ENCODE measurements at places on chromosomes 3 and 15.

GRCh38 chr3:123590685-123591450, 6.0 kb upstream of the HACD2 start:
- DNase-seq = no peak

DNA sequence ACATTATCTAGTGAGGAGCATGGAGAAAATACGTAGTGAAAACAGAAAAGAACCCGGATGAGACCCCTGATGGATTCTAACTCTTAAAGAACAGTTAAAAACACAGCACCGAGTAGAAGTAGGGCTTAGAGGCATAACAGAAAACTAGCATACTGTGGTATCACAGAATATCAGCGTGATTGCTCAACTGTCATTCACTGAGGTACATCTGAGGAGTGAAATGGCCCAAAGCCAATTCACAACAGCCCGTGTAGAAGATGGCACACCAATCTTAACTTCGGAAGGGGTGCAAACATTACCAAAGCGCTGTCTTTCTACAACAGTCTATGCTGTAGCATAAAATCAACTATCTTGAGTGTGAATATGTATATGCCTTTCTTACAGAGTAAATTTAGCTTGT, 1.8 kb downstream of the CLASP2 start:
- DNase-seq = no peak

DNA sequence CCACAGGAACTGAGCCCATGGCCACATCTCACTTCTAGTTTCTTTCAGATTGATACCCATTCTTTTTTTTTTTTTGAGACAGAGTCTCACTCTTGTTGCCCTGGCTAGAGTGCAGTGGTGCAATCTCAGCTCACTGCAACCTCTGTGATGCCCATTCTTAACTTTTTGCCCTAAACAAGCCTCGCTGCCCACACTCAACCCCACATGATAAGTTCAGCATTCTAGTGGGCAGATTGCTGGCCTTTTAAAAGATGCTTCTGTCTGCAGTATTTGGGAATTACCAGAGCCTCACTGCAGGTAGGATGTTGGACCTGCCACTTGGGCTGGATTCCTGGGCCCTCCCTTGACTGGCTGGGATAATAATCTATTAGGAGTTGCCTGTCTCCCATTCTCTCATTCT, 51.0 kb downstream of the TRANK1 start:
- no peak for DNase-seq

GRCh38 chr3:170007031-170007663, 30.6 kb upstream of the GPR160 start:
- no peak for DNase-seq

- peak; percentile 5 for DNase-seq
These were observed 318.8 kb upstream of the NAALADL2 start for GRCh38 chr3:174540116-174540908.

- DNase-seq = no peak
These were observed 2.8 kb downstream of the NR2E3 start for GRCh38 chr15:71812966-71813722.

GRCh38 chr15:91632981-91633380, 220.5 kb upstream of the SLCO3A1 start:
- DNase-seq = no peak

DNA sequence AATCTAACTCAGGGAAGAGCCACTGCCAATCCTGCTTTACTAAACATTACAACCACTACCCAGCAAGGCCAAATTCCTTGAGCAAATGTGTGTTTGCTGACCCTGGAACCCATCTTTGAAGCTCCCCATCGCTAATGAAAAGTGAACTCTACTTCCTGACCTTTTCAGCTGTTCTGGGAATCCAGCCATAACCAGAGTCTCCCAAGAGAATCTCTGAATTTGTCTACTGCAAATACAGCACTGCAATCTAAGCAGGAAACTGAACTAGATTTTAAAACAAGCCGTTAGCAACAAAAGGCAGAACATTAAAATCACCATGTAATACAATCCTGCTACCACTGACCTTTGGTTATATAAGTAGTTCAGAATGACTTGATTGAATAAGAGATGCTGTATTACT, 309.2 kb downstream of the MAGI1 start:
- DNase-seq = no peak

- DNase-seq = no peak
These were observed 39.6 kb downstream of the SCAPER start for GRCh38 chr15:76865548-76865991.

DNA sequence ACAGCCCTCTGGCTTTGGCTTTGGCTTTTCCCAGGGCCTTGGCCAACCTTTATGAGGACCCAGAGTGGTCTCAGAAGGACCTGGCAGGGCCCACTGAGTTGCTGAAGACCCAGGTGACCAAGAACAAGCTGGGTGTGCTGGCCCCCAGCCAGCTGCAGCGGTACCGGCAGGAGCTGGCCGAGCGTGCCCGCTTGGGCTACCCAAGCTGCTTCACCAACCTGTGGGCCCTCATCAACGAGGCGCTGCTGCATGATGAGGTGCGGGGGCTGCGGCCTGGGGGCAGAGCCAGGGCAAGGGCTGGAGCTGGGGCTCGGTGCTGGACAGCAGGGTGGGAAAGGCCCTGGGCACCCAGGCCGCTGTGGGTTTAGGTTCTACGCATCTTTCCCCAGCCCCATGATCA, 6.2 kb downstream of the PLA2G4B start:
- DNase-seq = no peak

GRCh38 chr15:91461377-91461776, 361.3 kb downstream of the SV2B start:
- no peak for DNase-seq

- DNase-seq = no peak
These were observed 45.0 kb downstream of the WDR76 start for GRCh38 chr15:43871835-43872234.

GRCh38 chr15:43899928-43900327, 73.1 kb downstream of the WDR76 start:
- DNase-seq = no peak

DNA sequence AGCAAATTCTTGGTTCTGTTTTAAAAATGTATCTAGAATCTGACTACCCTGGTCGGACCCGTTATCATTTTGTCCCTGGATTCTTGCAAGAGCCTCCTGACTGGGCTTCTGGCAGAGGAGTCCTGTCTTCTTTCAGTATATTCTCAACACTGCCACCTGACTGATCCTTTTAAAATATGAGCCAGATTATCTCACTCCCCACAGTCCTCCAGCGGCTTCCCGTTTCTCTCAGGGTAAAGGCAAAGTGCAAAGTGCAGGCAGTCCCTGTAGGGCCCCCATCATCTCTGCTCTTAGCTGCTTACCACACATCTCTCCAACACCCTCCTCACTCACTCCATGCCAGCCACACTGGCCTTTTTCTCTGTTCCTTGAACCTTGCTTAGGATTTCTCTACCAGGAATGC, 28.4 kb downstream of the CRTC3 start:
- no peak for DNase-seq

- no peak for DNase-seq
These were observed 140.7 kb downstream of the CMSS1 start for GRCh38 chr3:99958222-99958912.

DNA sequence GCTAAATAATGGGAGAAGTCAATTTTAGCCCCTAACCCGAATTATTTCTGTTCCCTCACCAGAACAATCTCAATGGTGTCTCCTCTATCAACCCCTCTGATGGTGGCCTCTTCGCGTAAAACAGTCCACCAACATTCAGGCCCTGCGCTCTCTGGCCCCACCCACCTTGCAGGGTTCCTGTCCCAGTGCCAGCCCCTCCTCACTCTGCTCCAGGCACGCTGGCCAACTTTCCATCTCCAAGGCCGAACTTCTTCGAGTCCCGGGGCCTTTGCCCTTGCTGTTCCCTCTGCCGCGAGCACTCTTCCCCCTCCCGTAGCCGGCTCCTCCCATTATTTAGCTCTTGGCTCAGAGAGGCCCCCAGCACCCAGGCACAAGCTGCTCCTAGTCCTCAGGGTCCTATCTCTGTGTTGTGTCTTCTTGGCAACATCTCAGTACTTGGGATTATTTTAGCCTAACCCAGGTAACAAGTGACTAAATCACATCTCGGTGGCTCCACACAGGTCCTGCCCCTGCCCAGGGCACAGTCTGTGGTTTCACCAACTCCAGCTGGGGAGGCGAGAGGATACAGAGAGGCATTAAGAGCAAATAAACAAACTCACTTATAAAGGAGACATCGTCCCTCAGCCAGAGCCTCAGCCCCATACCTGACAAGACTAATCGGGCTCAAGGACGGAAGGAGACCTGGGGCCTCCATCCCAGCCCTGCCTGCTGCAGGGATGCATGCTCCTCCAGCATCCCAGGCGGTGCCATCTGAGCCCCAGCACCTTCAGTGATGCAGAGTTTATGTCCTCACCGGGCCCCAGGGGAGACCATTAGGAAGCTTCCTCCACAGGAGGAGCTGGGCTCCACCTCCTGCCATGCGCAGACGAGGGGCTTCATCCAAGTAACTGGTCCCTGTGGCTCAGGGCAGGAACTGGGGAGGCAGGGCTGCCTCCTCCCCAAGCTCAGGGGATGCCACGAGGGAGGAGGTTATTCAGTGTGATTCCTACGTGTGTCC, 19.7 kb upstream of the IQSEC1 start:
- DNase-seq = no peak

GRCh38 chr3:34363881-34364280, 565.5 kb downstream of the PDCD6IP start:
- DNase-seq = no peak

DNA sequence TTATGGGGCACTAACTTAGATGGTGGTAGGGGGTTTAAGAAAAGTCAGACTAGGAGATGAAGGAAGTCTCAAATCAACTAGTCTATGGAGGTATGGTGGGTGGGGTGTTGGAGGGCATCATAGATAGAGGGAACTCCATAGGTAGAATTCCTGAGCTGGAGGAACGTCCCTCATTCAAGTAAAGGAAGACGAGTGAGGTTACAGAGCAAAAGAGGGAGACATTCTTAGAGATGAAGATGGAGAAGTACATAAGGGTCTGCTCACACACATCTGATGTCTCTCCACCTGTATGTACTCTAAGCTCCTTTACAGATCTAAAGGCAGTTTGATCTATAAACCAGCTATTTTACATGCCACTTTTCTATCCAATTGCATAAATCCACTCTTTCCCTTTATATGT, 1.4 kb downstream of the PLSCR1 start:
- no peak for DNase-seq

DNA sequence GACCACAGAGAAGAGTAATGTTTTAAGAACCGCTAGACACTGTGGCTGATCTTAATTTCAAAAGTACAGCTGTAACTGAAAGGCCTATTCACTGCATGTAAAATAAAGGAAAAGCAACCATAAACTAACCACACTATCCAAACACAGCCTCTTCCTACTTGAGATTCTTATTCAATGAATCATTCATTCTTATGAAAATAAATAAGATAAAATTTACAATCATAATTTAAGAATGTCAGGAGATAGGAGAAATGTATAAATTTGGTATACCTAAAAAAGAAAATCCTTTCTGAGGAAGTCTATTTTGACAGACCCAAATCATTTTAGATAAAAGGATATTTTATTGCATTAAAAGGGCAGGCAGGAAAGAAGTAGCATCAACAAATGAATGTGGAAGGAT, 533.5 kb upstream of the ZNF385D start:
- DNase-seq = no peak

GRCh38 chr15:29156521-29156920, 113.1 kb downstream of the NSMCE3 start:
- DNase-seq = no peak

DNA sequence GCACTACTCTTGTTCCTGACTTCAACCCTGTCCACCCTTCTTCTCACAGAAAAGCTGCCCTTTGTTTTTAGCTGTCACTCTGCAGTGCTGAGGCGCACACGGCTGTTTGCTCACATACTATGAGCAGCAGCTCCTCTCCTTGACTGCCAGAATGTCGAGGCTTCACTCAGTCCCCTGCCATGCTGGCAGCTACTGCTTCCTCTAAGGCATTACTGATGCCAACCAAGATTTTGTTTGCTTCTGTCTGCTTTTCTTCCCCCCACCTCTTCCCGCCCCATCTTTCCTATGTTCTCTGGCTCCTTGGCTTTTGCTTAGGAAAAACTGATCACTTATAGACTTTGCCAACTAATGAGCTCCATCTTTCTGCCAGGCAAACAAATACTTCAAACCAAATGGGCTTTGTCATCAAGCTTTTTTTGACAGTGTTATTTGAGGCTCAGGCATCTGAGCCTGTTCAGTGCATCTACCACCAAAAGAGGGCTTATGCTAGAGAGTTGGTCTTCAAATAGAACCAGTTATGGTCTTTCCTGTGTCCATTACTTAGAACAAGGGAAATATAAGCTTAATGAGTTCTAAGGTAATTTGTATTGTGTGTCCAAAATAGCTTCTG, 81.0 kb downstream of the FBXL2 start:
- no peak for DNase-seq

- no peak for DNase-seq
These were observed 623.7 kb downstream of the GRM7 start for GRCh38 chr3:7484636-7485035.

DNA sequence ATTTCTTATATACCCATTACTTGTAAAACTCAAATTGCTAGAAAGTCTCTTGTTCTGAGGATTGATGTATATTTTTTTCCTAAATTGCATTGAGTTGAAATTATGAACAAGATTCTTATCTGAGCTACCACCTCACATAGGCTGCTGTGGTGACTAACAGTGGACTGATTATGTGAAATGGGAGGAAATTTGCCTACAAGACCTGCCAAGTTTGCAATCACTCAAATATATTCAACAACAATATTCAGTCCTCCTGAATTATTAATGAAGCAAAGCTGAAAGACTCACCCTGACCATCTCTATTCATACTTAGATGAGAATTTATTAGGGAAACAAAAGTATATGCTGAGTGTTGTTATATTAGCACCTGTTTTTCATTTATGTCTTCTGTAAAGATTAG, 412.6 kb upstream of the SEMA6D start:
- DNase-seq = no peak

- no peak for DNase-seq
These were observed 84.0 kb downstream of the CFAP20DC start for GRCh38 chr3:58965865-58966264.

- no peak for DNase-seq
These were observed 131.6 kb downstream of the LRRK1 start for GRCh38 chr15:101050623-101051290.

GRCh38 chr3:123340336-123340735, 108.6 kb downstream of the ADCY5 start:
- DNase-seq = no peak

- DNase-seq = peak; percentile 76
These were observed at the start of gene CELSR3 for GRCh38 chr3:48662753-48663488. TSS of gene CELSR3 (minus strand) at chr3:48662886. CDS start at chr3:48662634, 252 bp downstream.

DNA sequence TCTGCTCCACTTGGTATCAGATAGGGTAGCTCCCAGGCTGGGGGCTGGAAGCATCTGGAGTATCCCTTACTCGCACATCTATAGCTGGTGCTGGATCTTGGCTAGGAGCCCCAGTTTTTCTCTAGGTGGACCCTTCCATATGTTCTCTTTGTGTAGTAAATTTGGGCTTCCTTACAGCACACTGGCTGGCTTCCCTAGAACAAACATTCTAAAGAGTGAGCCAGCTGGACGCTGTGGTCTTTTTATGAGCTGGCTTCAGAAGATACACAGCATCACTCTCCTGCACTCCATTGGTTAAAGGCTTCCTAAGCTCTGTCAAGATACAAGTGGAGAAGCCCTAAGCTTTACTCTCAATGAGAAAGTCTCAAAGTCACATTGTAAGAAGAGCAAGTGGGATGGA, 322.1 kb downstream of the WDR72 start:
- no peak for DNase-seq

GRCh38 chr3:57179580-57180410, 14.6 kb upstream of the IL17RD start:
- no peak for DNase-seq

- DNase-seq = no peak
These were observed 151.0 kb downstream of the TJP1 start for GRCh38 chr15:29670998-29671981.

Data from NCI-H2171 (cell line).